Stimulated activated CD8-positive, alpha-beta memory T cell treated with anti-CD3 and anti-CD28 coated beads, Interleukin-7, amount 100 ng/mL, for 1 hour (primary cell): ENCODE measurements at places on chromosomes 11 and 22.

DNA sequence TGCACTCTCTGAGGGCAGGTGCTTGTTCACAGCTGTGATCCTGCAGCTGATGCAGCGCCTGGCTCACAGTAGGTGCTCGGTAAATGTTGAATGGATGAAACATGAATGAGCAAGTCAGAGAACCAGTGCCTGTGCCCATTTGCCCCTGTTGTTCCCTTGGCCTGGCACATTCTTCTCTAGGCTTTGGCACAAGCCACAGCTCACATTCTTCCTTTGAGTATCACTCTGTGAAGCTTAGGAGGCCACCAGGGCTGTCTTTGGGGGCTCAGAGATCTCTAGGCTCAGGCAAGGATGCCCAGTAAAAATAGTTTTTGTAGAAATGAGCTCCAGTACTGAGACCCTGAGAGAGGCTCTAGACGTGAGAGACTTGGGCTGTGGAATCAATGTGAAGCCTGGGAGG, 144.6 kb upstream of the NAV2 start:
- no peak for DNase-seq

DNA sequence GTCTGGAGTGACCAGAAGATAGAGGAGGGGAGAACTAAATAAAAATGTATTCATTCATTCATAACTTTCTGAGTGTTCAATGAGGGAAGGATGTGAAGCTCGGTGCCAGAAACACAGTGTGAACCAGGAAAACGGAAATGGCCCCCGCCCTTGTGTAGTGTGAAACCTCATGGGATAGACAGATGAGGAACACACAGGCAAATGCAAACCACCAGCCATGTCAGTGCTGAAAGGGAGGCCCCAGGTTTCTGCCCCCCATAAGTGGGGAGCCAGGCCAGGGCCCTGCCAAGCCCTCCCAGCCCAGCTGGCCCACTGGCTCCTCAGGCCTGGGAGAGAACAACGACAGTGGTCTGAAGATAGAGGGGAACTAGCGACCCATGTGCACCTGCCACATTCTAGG, 30.5 kb downstream of the LARGE1 start:
- no peak for DNase-seq

DNA sequence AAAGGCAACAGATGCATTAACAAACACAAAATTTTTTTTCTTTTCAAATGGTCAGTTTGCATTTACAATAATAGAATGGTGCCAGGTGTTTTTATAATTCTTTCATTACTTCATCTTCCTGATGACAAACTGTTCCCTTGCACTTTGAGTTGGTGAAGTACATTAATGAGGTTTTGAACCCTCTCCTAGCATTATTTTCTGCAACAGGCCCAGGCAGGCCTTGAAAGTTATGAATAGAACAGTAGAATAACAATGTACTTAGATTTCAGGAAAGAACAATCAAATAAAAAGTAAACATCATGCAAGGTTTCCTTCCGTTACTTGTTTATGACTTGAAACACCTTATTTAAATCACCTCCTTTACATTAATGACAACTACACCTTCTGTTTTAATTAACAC, 9.6 kb downstream of the BTG4 start:
- no peak for DNase-seq

DNA sequence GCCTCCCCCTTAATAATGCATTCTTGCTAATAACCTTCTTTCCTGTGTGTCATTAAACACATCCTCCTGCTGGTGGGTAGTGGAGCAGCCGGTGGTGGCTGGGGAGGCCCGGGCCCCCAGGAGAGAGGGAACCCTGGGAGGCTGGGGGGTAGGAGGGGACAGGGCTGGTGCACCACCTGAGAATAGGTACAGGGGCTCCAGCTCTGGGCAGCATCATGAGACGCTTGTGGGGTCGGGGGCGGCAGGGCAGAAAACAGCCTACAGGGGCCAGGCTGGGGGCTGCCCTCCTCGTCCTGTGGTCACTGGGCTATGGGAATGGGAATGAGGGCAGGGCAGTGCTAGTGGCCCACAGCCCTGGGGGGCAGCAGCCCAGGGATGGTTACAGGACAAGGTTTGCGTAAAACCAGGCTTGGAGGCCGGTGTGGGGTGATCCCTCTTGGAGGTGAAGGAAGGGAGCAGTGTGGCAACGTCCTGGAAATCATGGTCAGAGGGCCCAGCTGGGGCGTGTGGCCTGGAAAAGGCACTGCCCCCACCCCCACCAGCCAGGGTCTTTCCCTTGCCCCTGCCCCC, 18.5 kb upstream of the CCDC188 start:
- DNase-seq, result no peak

- DNase-seq, result no peak
These were observed 6.1 kb downstream of the C11orf96 start for GRCh38 chr11:43948341-43949225.
